Lung (tissue), 17 donors: ENCODE measurements at places on chromosomes 2 and 18.

DNA sequence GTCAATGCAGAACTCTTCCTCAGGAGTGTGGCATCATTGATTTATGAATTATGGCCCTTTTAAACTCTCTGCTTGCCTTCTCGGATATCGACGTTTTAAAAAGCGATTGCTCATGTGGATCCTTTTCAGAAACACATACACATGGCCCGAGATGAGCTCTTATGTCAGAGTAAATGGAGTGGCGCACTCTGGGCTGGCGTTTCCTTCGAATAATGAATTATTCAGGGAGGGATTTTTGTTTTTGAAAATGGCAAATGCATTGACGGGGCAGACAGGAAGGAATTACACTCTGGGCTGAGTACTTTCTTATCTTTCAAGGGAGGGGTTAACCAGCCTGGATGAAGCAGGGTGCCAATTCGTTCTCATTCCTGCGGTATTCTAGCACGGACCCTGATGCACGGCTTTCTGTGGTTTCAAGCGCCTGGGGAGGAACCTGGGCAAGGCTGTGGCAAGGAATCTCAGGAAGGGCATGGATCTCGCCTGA is 142.7 kb downstream of the PRKCE start:
- H3K27me3 ChIP-seq: no peaks in the 10 kb centered on the region
- H3K36me3 ChIP-seq: no peaks in the 10 kb centered on the region
- peak overlapping the region; percentile 32 for H3K27ac ChIP-seq
- H3K4me1 ChIP-seq: peaks cover 32% of the 10 kb centered on the region

DNA sequence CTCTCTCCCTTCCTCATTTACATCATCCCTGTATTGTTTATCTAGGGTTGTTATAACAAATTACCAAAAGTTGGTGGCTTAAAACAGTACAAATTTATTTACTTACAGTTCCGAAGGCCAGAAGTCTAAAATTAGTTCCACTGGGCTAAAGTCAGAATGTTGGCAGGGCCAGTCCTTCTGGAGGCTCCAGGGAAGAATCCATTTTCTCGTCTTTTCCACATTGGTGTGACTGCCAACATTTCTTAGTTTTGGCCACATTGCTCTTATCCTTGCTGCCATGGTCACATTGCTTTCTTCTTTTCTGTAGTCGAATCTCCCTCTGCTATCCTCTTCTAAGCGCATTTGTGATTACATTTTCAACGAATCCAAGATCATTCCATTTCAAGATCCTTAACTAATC is 34.7 kb downstream of the ICOS start:
- no peak for DNase-seq
- H3K27ac ChIP-seq: no peak overlapping the region
- H3K4me3 ChIP-seq: no peak overlapping the region

DNA sequence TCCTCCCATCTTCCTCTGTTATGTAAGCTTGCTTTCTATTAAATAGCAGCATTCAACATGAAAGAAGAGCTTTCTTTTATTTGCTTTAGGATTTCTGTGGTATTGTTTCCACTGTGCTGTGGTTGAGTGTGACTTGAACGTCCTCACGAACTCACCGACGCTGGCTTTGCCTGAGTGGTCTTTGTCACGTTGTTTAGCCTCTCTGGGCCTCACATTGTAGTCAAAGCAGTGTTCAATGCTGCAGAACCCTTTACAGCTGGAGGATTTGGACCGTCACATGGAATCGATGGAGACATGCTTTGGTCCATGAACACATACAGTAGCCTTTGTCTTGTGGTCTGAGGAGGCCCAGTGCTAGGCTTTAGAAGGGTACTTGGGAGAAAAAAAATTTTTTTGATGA is 66.3 kb downstream of the TANC1 start:
- no peak overlapping the region for H3K4me3 ChIP-seq
- peaks cover 14% of the 10 kb centered on the region for H3K4me1 ChIP-seq
- H3K36me3 ChIP-seq: peaks cover 3% of the 10 kb centered on the region
- H3K27me3 ChIP-seq: no peaks in the 10 kb centered on the region
- no peak overlapping the region for H3K27ac ChIP-seq

DNA sequence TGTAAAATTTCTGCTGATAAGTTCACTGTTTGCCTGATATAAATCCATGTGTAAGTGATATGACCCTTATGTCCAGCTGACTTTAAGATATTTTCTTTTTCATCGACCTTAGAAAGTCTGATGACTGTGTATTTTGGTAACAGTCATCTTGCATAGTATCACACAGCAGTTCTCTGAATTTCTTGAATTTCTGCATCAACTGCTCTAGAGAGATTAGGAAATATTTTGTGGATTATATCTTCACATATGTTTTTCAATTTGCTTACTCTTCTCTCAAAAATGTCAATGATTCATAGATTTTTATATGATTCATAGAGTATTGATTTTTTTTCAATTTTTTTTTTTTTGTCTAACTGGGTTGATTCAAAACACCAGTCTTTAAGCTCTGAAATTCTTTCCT is 945.3 kb downstream of the TRIB2 start:
- DNase-seq: no peak
- no peak overlapping the region for H3K4me3 ChIP-seq
- H3K4me1 ChIP-seq: no peaks in the 10 kb centered on the region

DNA sequence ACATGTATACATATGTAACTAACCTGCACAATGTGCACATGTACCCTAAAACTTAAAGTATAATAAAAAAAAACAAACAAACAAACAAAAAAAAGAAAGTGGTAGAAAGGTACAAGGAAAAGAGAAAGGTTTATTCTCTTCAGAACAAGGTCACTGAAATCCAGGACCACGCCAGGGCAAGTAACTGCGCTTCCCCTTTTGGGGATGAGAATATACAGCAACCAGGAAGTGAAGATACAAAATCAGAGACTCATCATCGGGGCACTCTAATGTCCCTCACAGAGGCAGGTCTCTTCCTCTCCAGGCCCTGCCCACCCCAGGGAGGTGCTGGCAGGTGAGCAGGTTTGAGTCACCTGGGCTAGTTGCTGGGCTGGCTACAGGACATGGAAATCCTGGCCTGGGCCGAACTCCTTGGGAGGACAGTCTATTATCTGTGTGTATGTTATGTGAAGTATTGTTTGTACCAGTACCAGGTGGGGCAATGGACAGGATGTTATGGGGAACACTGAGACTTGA is 100.4 kb upstream of the GPR45 start:
- H3K27me3 ChIP-seq: no peaks in the 10 kb centered on the region
- no peak overlapping the region for H3K27ac ChIP-seq
- H3K4me1 ChIP-seq: peaks cover 11% of the 10 kb centered on the region
- H3K4me3 ChIP-seq: no peak overlapping the region
- H3K36me3 ChIP-seq: no peaks in the 10 kb centered on the region

- H3K27me3 ChIP-seq: no peaks in the 10 kb centered on the region
- H3K27ac ChIP-seq: no peak overlapping the region
- H3K36me3 ChIP-seq: peaks cover 5% of the 10 kb centered on the region
- no peaks in the 10 kb centered on the region for H3K4me1 ChIP-seq
- DNase-seq: no peak
Measured at GRCh38 chr18:79218605-79219190, 149.5 kb downstream of the ATP9B start.

DNA sequence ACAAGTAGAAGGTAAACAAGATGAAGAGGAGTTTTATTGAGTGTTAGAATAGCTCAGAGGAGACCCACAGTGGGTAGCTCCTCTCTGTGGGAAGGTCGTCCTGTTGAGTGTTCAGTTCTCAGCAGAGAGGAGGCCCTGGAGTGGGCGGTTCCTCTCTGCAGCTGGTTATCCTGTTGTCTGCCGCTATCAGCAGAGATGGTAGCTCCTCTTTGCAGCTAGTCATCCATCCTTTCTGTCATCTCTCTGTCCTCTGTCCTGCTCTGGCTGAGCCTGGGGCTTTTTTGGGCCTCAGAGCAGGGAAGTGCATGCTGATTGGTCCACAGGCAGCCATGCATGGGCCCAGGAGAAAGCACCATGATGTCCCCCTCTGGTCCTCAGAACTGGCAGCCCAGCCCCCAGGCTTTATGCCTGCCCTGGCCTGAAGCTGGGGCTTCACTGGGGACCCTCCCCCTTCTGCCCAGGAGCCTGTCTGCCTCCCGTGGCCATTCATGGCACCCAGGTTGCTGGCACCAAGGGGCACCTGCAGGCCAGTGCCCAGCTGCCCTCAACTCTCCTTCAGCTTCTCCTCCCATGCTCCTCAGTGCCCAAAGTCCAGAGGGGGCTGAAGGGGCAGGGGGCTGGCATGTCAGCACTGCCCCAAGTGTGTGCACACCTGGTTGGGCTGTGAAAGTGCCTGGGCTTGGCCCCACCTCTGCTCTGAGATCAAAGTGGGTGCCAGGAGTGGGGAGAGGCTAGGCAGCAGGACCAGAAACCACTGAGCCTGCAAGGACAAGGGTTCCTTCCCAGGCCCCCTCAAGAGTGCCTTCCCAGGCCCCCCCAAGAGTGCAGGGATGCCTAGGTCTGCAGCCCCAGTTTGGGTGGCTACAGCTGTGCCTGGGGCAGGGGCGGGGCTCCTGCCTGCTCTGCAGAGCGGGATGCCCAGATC is 98.7 kb downstream of the TWIST2 start:
- no peak overlapping the region for H3K4me3 ChIP-seq
- peaks cover 2% of the 10 kb centered on the region for H3K4me1 ChIP-seq
- H3K36me3 ChIP-seq: no peaks in the 10 kb centered on the region
- no peak overlapping the region for H3K27ac ChIP-seq

- peak; percentile 36 for DNase-seq
- peak overlapping the region; percentile 29 for H3K27ac ChIP-seq
Measured at GRCh38 chr2:151826737-151827157, 1.5 kb downstream of the ARL5A start.

- H3K27me3 ChIP-seq: no peaks in the 10 kb centered on the region
- H3K4me3 ChIP-seq: no peak overlapping the region
- no peaks in the 10 kb centered on the region for H3K36me3 ChIP-seq
- DNase-seq: no peak
- H3K27ac ChIP-seq: no peak overlapping the region
- H3K4me1 ChIP-seq: no peaks in the 10 kb centered on the region
Measured at GRCh38 chr2:215607766-215608165, 171.9 kb upstream of the FN1 start.

DNA sequence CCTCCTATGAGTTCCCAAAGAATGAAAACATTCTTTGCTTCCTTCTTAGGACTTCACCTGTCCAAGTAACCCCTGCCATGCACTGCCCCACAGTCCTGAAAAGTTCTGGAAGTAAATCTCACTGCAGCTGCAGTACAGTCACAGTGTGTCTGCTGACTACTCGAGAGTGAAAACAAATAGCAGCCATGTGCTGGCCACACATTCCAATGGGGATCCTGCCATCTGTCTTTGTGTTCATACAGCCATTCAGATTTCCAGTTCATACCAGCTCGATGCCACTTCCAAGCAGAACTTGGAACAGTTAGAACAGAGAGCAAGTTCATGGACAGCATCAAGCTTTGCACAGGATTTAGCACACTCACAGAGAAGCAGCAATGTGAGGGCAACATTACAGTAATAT is 629.9 kb upstream of the ACVR2A start:
- no peaks in the 10 kb centered on the region for H3K36me3 ChIP-seq
- no peak overlapping the region for H3K27ac ChIP-seq
- no peaks in the 10 kb centered on the region for H3K4me1 ChIP-seq
- no peak for DNase-seq
- no peak overlapping the region for H3K4me3 ChIP-seq

GRCh38 chr18:32701313-32701712 is 71.5 kb downstream of the KLHL14 start:
- no peaks in the 10 kb centered on the region for H3K36me3 ChIP-seq
- no peak overlapping the region for H3K4me3 ChIP-seq
- no peaks in the 10 kb centered on the region for H3K27me3 ChIP-seq
- no peak overlapping the region for H3K27ac ChIP-seq
- no peak for DNase-seq

DNA sequence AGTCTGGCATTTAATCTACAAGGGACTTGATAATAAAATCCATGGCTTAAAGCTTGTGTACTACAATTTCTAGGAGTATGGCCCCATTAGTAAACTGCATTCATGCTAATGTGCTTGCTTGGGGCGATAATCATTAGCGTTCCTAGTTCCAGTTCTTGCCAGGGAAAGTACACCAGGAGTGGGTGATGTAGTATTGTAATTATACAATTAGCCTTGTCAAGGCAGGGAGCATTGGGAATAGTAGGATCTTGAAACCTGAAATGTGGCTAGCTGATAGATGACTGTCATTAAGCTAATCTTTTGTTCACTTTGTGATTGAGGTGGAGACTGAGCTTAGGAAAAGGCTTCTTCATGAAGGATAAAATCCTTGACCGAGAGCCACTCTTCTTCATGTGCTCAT is 989.2 kb downstream of the CPS1 start:
- H3K27ac ChIP-seq: no peak overlapping the region
- H3K27me3 ChIP-seq: no peaks in the 10 kb centered on the region
- DNase-seq: no peak
- H3K4me1 ChIP-seq: no peaks in the 10 kb centered on the region
- no peaks in the 10 kb centered on the region for H3K36me3 ChIP-seq
- H3K4me3 ChIP-seq: no peak overlapping the region

DNA sequence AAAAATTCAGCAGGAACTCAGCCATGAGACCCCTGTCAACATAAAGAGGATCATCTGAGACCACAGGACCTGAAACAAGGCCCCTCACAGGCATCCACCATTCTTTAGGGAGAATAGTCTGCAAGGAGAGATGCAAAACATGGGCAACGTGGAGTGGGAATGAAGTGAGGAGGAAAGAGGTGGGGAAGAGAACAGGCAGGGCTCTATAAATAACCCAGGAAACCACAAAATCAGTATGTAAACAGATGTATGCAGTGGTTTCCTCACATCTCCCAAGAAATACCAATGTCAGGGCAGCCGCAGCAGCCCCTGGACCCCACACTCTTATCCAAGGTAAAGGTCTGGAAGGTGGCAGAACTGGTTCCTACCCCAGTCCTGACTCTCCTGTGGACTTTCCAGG is 168.5 kb downstream of the EN1 start:
- DNase-seq: no peak
- H3K4me1 ChIP-seq: no peaks in the 10 kb centered on the region
- H3K36me3 ChIP-seq: no peaks in the 10 kb centered on the region
- H3K4me3 ChIP-seq: no peak overlapping the region

DNA sequence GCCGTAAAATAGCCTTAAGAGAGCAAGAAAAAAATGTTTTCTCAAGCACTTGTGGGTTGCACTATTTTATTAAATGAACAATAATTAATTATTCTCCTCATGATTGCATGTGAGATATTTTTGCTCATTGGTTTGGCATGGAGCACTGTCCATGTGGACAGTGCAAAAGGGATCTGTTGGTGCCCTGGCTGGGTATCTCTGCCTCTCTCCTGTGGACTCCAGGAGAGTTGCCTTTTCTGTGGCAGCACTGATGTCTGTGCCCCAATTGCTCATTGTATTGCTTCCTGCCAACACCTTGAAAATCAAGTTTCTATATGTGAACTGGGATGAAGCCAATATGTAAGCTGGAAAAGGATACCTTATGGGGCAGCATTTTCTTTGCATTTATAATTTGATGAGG is 131.7 kb downstream of the SETBP1 start:
- no peak for DNase-seq
- no peak overlapping the region for H3K4me3 ChIP-seq
- no peaks in the 10 kb centered on the region for H3K4me1 ChIP-seq
- no peaks in the 10 kb centered on the region for H3K27me3 ChIP-seq
